ENCODE measurements at places on chromosomes 12 and 14. TPM values are rescaled to one million over a fixed set of nuclear protein-coding genes. Genes with fewer than 3 reads are reported as not detected.

The SOAT2 gene
- total RNA-seq, result 0.99 TPM

The FGF23 gene
- total RNA-seq, result not detected

The SERPINA12 gene
- total RNA-seq, result not detected

The IL23A gene
- total RNA-seq, result not detected

The AKT1 gene
- 162 TPM for total RNA-seq

The EXOC3L4 gene
- total RNA-seq, result not detected

The DEGS2 gene
- not detected for total RNA-seq

DNA sequence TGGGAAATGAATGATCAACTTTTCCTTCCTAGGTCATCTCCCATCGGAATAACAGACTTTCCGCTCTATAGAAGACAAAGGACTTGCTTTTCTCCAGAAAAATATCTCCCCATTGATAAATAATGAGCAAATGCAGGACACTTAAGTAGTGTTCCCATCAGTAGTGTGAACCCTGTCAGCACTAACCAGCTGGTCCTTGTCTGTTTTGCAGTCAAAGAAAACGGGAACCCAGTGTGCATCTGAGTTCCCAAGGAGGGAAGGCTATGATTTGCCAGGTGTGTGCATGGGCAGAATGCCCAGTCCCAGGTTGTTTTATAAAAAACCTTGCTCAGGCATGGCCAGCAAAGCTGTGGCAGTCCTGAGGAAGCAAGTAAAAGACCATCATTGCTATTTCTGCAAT, 256.5 kb upstream of the HMGA2 start:
- DNase-seq, result no peak

DNA sequence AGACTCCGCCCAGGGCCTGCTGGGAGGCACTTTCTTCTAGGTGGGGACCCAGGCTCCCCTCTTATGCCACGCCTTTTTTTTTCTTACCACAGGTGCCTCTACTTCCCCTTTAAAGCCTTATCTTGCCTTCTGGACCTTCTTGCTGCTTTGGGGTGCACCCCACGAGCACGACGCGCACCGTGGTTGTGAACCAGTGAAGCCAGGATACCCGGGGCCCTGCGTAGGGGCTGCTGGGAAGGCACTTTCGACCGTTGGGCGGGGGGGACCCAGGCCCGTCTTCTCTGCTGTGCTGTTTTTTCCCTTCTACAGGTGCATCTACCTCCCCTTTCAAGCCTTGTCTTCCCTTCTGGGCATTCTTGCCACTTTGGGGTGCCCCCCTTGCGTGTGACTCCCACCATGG, 305.4 kb downstream of the ALG10 start:
- DNase-seq, result no peak

GRCh38 chr14:31942166-31942841, 134.8 kb upstream of the ARHGAP5 start:
- no peak for DNase-seq

GRCh38 chr14:58078471-58078870, 73.5 kb downstream of the ARMH4 start:
- DNase-seq, result no peak

DNA sequence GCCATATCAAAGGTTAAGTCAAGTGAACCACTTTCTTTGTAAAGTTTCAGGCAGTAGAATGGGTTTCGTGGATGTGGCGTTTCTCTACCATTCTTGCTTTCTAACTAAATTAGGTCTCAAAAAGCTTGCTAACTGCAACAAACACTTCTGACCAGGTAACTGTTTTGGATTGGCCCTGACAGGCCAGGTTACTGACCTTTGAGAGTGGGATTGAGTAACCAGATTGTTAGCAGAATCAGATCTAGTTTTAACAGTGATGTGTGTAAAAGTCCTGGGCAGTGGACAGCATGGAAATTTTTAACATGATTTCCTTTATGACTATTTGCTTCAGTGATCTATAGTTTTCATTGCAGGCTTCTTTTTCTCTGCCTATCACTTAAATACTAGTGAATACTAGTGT, 57.9 kb downstream of the TMTC3 start:
- no peak for DNase-seq

DNA sequence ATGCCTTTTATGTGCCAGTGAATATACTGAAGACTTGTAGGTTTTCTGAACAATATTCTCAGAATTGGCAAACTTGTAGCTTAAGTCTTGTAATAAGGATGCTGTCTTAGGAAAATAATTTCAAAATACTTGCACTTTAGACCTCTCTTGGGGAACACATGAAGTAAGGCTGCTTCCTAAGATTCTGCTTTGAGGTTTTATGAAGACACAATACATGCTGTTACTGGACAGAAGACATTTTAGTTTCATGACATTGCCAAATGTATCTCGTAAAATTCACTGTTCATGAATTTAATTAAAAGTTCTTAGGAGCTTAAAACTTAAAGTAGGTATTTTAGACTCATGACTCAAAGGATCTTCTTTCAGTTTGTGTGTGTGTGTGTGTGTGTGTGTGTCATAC, 80.7 kb downstream of the RAD51B start:
- no peak for DNase-seq

DNA sequence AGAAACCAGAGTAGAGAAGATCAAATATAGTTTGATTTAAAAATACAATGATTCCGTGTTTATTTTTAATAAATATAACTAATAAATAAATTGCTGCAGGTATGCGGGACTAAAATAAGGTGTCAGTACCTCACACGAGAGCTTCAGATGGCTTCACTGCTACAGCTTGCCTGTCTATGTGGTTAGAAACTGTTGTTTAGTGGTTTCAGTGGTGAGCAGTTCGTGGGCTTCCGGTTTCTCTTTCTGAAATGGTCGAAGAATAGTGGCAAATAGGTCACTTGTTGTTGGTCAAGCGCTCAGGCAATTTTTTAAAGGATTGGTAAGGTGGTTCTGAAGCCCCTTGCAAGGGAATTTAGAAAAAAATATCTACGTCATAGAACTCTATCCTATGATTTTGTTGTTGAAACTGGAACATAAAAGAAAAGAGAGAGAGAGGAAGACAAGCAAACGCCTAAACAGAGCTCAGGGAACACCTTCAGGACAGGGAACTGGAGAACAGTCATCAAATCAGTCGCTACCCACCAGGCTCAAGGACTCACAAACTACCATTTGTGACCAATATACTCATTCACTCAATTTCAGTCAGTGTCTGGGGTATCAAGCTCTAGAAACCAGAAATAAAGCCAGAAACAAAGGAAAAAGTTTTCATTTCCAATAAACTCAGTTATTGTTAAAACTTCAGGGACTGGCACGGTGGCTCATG, 31.3 kb downstream of the GABARAPL1 start:
- DNase-seq, result no peak

- DNase-seq, result no peak
These were observed 2.8 kb downstream of the ORMDL2 start for GRCh38 chr12:55820679-55821078.

DNA sequence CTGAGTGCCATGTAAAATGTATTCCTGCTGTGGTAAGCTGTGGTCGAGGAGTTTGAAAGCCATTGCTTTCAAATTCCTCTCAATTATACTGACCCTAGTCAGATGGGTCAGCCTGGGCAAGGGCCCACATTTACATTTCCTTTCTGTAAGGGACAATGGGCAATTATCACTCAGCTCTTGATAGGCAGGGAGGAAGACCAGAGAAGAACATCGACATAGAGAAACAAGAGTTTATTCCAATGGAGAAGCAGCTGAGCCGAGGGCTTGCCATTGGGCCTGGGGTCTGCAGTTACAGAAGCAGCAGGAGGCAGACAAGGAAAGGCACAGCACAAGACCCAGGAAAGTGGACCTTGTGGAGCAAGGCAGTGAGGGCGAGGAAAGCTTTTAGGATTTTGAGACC, 9.7 kb downstream of the NRIP2 start:
- DNase-seq, result no peak

GRCh38 chr14:35277179-35277578, 15.0 kb upstream of the PSMA6 start:
- no peak for DNase-seq

All from thoracic aorta (tissue), 2 donors.